ENCODE measurements at places on chromosomes 7 and 10.

- DNase-seq, result no peak
Measured at GRCh38 chr10:47326306-47326926, 4.2 kb downstream of the GDF2 start.

- no peak for DNase-seq
Measured at GRCh38 chr10:117635826-117636225, 93.3 kb downstream of the EMX2 start.

DNA sequence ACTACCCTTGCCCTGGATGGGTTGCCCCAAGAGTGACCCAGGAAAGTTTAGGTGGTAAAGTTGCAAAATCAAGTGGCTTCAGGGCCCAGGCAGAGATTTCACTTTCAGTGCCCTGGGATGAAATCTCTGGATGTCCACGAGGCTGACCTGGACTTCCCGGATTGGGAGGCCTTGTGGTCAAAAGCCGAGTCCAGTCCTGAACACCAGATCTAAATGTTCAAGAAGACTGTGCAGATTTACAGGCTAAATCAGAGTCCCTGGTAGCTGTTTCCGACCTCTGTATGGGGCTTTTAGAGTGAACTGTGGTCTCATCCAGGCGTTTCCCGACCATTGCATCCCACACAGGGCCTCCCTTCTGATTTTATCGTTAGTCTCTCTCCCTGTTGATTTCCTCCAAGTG lies 95.3 kb downstream of the WDR11 start:
- no peak for DNase-seq

DNA sequence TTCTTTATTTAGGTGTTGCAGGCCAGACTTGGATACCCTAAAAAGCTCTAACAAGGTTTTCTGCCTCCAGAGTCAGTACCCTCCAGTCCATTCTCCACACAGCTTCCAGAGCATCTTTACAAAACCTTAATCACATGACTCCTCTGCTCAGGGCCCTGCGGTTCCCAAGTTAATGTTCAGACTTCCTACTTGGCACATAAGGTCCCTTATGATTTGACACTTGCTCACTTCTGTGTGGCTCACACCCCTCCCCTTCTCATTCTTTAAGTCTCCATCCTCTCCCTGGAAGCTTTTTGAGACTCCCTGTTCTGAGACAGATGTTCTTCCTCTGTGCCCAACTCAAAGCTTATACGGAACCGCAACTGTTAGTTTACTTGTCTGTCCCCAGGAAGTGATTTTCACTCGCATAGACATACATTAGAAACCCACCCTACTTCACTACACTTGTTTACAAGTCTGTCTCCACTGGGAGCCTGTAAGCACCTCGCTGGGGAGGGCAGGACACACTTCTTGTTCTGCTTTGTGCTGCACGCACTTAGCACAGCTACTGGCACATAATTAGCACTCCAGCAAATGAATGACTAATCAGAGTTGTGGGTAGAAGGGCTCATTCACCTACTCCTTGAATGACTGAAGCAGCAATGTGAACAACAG lies 154.3 kb upstream of the LAMB4 start:
- peak; percentile 50 for DNase-seq

DNA sequence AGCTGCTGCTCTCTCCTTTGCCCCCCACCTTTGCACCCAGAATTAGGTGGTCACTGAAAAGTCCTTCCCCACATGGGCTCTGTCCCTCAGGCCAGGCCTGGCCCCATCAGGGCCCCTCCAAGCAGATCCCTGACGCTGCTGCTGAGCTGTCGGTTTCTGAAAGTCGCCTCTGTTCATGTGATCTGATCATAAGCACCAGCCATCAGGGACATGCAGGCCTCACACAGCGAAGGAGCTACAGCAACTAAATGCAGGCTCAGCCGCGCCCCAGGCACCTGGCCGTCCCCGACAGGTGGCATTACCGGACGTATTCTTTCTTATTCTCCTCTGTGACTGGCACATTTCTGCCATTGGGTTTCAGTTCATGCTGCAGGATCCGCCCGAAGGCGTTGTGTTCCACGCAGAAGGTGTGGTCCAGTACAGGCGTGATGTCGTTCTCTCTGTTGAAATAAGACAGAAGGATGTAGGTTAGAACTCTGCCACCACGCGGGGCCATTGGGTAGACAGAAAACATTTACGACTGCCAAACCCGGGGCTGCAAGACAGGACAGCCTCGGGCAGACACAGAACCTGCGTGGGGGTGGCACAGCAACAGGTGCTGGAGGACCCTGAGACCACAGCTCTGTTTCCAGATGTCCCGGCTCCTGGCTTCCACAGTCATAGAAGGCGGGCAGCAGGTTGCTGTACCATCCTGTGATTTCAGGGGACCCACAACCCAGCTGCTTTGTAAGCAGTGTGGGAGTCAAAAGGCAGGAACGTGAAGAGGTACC lies 105.6 kb downstream of the SMURF1 start:
- DNase-seq, result no peak

- no peak for DNase-seq
Measured at GRCh38 chr7:51290702-51291540, 25.7 kb downstream of the COBL start.

DNA sequence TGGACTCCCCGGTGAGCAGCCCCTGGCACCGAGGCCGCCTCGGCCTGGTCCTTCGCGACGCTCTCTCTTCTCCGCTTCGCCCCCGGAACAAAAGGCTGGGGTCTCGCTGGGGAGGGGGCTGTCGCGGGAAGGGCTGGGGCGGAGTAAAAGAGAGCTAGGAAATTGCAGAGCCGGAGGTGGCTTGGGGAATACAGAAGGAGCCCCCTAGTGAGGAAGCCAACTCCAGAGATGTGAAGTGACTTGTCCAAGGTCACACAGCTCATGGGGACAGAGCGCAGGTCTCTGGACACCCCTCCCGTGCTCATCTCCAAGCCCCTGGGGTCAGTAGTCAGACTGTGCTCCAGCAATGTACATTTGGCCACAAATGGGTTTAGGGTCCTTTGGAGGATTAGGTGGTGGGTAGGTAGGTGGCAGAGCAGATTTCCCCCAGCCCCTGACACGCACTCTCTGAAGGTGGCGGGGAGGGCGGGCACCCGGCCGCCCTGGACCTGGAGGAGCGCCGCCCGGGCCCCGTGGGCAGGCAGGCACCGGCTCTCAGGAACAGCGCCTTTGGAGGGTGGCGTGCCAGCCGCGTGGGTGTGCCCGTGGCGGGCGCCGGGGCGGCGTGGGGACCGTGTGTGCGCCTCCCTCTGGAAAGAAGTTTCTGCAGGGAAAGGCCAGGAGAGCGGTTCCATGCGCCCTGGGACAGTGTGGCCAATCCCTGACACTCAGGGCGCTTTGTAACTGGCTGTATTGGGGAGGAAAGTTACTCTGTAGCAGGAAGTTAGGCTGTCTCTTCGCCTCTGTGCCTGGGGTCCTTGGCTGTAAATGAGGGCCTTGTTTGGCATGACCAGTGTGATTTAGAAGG lies 910 bp downstream of the WIPF3 start:
- DNase-seq, result peak; percentile 58

DNA sequence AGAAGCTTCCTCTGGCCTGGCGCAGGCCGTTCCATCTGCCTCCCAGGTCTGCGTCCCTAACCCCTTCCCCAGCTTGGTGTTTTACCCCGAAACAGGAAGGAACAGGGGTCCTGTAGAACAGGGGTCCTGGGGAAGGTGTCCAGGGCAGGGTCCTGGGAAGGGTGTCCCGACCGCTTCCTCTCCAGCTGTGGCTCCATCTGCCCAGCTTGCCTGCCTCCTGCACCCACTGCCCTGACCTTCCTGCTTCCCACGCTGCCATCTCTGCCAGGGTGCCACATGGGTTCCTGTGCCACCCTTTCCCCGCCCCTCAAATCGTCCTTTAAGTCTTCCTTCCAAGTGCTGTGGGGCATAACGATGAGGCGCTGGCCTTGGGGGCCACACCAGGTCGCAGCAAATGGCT lies 32.4 kb downstream of the WDR86 start:
- DNase-seq, result no peak

DNA sequence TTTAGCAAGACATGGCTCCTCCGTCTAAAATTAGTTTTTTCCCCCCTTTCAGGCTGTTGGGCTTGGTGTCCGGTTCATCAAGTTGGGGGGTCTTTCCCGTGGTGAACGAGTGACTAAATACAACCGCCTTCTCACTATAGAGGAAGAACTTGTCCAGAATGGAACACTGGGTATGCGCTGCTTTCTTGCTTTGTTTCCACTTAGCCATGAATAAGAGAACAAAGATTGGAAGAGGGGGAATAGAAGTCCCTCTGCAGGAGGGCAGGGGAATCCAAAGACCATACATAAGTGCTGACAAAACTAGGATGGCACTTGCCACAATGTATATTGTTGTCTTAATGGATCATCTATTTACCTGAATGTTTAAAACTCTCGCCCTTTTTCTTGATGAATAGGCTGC lies 30.5 kb downstream of the ENO4 start:
- DNase-seq, result no peak

DNA sequence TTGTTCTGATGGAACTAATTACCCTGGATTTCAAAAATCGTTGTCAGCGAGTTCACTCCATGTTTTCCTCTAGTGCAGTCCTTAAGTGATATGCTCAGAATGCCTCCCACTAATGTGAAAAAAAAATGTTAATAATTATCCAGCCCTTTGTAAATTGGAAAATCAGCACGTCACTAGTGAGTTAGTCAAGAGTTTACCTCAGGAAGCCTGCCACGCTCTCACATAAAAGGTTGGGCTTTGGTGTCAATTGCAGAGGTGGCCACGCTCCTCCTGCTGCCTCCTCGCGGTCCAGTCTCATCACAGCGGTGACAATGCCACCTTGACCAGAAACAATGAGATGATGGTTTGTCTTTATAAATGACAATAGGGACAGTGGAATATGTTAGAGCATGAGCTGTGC lies 22.5 kb downstream of the UPP1 start:
- DNase-seq, result peak; percentile 77

DNA sequence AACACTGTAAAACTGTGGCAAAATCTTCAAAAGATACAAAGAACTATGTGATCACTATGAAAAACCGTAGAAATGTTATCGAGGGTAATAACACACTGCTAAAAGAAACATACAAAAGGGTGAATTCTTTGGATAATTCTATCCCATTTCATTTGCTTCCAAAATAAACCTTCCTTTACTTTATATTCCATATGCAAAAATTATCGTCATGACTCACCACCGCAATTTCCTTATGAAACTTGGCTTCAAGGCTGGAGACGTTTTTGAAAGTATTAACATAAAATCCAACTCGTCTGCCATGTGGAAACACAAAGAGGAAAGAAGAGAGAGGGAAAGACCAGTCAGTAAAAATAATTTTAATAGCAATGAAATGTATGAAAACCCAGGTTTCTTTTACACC lies 165.2 kb downstream of the AMPH start:
- no peak for DNase-seq

- no peak for DNase-seq
Measured at GRCh38 chr10:11106621-11107374, 89.1 kb downstream of the CELF2 start.

DNA sequence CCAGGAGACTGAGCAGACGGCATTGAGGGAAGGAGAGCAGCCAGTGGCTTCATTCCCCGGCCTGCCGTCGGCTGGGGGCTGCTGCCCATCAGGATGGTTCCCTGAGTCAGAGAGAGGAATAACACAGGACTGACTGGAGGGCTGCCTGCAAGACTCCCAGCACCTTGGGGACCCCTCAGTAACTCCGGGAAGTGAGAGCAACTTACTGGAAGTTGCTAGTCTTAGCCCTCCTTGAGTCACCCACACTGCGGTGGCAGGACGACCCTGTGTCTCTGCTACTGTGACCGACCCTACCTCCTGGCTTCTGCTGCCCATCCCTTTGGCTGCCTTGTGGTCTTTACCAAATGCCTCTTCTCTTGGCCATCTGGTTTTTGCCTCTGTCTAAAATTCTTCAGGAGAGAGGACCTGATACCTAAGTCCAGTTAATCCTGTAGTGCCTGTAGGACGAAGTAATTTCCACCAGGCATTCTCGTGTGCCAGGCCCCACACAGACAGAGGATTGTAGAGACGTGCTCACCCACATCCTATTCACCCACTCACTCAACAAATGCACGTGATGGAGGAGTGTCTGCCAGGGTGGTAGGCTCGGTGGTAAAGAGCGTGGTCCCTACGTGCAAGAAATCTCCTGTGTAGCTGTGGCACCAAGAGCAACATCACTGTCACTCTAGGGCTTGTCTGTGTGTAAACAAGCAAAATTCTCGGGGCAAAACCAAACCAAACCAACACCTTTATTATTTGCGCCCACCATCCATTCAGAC lies 156.5 kb downstream of the PRKCQ start:
- DNase-seq, result no peak

DNA sequence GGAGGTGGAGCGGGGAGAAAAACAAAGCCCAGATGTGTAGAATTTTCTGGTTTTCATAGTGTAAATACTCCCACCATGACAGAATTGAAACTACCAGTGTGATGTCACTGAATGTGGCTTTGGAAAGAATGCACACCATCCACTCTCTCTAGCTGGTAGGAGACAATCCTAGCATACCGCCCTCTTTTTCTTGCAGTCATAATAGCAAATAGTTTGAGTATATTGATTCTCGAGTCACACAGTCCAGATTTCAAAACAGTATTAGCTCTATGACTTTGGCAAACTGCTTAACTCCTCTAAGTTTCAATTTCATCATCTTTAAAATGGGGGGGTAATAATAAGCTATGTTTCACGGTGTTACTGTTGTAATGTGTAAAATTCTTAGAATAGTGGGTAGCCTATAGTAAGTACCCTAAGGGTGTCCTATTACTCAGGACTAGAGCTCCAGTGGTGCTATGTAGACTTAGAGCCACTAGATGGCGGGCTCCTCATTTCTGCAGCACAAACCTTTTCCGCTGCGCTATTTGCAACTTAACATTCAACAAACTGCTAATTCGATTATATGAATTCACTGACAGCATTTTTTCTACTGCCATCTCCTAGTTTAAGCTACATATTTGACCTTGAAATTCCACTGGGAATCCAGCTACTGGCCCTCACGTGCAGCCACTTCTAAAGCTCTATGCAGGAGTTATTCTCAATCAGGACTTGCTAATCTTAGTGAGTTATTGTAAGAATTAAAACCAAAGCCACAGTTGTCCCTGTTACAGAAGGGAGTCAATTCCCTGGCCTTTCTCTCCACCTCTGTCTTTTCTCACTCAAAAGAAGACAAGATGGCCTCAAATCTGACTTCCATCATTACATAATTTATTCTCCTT lies 18.7 kb downstream of the TAS2R40 start:
- DNase-seq, result peak; percentile 74

DNA sequence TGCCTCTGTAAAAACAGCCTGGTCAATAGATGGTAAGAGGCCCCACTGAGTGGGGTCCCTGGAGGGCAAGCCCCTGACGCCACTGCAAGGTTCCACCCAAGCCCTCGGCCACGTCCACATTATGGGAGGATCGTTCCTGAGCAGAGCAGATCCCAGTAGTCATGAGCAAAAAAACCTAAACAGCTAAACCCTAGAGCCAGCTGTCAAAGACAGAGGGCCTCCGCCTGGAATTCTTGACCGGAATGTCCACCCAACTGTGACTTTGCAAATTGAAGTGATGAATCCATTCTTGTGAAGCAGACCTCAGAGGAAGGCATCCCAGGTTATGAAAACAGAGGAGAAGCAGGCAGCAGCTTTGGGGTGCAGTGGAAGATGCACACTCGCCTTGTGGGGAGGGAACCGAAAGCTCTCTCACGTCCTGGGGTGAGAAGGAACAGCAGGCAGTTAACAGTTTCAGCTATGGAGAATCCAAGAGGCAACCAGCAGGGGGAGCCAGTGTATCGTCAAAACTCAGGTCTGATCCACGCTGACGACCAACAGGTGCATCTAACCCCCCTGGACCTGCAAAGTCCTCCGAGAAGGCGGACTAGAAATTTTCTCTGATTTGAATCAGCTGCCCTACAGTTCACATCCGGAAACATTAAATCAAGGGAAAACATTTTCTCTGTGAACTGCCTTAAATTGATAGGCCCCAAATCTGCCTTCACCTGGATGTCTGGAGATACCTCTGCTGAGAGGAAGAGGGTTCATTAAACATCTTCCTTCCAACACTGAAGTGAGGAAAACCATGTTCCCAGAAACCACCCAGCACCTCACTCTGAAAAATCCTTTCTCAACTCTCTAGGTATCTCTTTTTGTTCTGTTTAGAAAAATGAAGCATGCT lies 139.1 kb upstream of the PFKP start:
- DNase-seq, result peak; percentile 77

All from kidney tubule cell (primary cell).